ENCODE measurements at places on chromosomes 6 and 20. TPM values are rescaled to one million over a fixed set of nuclear protein-coding genes. Genes with fewer than 3 reads are reported as not detected.

DNA sequence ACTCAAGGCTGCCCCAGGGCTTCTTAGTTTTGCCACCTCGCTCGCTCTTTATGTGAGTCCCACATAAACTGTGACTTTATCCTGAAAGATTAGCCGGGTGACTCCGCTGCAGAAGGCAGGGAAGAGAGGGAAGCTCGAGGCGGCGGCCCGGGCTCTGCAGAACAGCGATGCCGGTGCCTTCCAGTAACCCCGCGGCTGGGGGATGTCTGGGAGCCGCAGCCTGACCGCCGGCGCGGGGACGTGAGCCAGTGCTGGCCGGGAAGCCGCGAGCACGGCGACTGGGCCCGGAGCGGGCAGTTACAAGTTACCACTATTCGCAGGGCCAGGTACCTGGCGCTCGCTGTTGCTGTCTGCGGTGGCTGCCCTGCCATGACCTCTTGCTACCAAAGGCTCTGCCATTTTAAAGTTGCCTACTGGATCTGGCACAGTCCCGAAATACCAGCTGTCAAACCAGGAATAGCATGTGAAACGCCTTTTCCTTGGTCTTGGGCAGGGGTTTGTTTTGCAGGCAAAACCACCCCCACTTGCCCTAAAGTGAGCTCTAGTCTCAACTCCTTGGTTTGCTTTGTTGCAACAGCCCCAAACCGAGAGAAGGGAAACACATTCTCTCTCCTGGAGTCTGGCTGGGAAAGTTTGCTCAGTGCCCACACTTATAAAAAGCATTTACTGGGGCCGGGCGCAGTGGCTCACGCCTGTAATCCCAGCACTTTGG is 124.0 kb upstream of the SLC2A12 start:
- peak; percentile 84 for DNase-seq

DNA sequence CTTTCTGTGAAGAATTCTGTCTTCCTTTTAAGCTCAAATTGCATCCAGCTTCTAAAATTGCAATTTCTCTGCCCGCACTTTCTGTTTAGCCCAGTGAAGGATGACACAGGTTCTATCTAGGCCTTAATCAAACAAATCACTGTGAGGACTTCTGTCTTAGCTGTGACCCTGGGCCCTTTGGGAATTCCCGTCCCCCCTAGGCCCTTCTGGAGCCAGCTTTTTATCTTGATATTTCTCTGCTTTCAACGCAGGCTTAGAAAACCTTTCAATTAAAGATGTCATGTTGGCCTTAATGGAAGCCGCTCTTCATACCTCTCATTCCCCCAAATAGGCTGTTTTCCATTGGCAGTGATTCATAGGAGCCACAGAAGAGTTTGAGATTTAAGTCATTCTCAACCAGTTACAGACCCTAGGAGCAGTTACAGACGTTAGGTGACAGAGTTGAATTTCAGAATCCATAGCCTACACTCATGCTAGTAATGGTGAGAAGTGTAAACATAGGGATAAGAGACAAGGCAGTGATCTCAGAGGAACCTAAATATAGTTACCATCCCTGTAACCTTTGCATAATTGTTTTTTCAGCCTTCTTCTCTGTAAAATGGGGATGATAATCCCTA is 74.8 kb upstream of the FLRT3 start:
- no peak for DNase-seq

DNA sequence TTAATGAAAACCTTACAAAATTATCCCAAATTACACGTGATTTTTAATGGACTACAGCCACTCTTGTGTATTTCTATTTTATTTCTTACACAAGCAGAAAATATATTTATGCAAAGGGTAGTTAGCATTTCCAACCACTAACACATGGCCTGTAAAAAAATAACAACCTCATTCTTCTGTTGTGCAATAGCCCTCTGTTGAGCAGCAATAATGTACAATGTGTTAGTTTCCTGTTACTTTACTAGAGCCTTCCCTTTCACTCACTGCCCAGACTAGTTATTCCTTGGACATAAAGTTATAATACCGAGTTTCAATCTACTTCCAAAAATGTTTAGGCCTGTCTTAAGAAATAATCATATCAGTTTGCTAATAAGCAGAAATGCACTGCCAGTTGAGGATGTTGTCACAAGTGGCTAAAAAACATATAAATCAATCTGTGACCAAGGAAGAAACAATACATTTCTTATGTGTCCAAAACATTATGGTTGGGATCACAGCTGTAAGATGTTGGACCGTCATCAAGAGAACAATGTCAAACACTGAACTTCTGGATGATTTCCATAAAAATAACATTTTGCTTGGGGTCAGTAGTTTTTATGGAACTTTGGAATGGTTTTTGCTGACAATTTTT is 73.6 kb upstream of the RNF146 start:
- no peak for DNase-seq

GRCh38 chr6:31935021-31935420 is 7.5 kb downstream of the C2 start:
- no peak for DNase-seq

- no peak for DNase-seq
These were observed 14.9 kb downstream of the TTI1 start for GRCh38 chr20:38018385-38018784.

GRCh38 chr6:10276106-10276505 is 138.8 kb downstream of the TFAP2A start:
- DNase-seq = no peak

DNA sequence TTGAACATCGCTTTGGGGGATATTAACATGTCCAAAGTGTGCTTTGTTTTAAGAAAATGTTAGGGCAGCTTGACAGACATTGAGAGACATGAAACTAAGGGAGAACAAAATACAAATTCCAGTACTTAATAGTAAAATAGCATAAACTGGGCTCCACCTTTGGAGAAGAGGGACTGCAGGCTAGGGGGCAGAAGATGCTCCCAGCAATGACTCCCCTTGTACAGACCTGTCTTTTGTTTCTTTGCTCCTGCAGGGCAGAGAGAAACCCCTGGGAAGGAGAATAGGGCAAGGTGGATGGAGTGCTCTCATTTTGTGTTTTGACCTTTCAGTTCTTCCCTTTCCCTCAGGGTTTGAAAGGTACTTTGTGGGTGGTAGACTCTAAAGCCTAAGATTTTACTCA is 115.6 kb upstream of the PLCB4 start:
- no peak for DNase-seq

DNA sequence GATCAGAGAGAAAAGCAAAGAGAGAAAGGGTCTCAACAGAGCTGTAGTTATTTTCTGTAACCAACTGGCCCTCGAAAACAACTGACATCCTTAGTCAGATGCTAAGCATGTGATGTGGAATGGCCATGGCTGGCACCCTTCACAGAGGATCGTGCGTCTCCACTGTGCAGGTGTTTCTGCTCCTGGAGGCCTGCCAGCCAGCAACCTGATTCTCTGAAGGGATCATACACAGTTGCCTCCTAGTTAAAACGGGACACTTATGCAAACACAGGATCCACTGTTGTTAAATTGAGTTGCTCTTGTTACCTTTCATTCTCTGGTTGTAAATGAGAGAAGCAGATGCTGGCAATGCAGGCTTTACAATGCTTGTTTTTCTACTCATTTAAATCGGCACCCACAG is 148.5 kb downstream of the HDGFL1 start:
- DNase-seq = no peak

GRCh38 chr6:16064671-16065072 is 64.2 kb upstream of the MYLIP start:
- no peak for DNase-seq

GRCh38 chr6:23013776-23014175 is 444.4 kb downstream of the HDGFL1 start:
- no peak for DNase-seq

- no peak for DNase-seq
These were observed 125.3 kb downstream of the SLC16A10 start for GRCh38 chr6:111212625-111213024.

Gene CD40
- 3.8 TPM for total RNA-seq

Gene BHLHE23
- not detected for total RNA-seq

Gene LGSN
- not detected for total RNA-seq
